ENCODE measurements at places on chromosomes 4 and X.

DNA sequence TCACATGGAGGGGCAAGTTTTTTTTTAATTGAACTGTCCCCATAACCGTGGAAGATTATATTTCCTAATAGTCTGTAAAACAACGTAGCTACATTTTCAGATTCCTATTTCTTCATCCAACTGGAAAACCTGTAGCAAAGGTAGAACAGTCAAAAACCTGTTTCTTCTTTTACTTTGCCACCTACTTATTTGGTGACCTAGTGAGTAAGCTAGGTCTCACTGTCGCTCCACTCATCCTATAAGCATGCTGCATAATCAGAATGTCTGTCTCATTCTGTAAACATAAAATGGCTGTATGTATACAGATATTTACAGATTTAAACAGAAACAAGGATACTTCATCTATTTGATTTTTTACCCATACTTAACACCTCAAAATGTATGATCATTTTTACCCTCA, 20.4 kb downstream of the MAML3 start:
- no peak for DNase-seq

GRCh38 chr4:12579172-12579571, 905.0 kb downstream of the RAB28 start:
- no peak for DNase-seq

DNA sequence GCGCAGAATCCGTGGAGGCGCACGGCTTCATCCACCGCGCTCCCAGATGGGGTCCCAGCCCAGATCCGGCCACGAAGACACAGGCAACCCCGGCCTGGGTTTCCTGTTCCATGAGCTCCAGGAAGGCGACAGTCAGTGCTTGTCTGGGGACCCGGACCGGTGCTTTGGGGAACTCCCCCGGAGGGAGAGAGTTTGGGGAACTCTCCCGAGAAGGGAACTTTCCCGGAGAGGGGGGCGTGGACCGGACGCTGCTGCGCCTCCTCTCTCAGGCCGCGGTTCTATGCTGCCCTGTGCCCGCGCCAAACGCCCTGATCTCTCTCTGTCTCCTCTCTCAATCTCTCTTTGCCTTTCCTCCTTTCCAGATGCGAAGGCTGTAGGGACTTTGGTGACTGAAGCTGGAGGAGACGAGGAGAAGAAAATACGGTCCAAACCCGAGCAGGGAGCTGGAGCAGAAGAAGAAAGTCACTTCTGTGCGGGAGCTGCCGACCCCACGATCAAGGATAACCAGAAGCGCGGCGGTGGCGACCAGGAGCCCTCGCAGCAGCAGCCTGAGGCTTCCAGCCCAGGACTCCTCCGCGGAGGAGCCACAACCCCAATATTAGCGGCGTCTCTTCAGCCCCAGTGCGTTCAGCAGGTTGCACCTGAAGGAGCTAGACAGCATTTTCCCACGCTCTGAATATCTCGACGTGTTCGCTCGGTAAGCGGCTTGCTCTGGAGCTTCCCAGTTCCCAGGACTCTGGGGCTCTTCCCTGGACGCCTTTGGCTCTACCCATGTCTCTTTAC, 47.6 kb upstream of the NKAP start:
- no peak for DNase-seq

DNA sequence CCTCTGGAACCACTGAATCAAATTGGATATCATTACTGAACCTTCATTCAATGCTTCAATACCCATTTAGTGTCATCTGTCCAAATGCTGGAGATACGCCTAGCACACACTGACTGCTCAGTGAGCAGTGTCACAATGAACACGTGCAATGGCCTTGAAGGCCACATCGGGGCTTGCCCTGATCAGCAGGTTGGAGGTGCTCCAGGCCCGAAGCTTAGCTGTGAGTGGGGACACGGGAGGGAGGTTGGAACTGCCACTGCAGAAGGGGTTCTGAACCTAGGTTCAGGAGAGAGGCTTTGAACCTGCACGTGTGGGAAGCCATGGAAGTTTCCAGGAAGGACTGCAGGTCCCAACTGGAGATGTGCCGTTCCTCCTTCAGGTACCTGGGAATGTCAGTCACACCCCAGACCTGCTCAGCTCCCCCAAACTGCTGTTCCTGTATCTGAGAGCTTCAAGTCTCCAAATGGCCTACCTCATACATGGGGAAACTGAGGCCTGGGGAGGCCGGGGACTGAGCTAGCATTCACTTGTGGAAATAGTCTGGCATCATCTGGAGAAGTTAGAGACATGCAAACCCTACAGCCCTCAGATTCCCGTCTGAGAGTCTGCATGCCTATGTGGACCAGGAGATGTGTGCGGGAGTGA, 1.9 kb upstream of the WAS start:
- DNase-seq = no peak

DNA sequence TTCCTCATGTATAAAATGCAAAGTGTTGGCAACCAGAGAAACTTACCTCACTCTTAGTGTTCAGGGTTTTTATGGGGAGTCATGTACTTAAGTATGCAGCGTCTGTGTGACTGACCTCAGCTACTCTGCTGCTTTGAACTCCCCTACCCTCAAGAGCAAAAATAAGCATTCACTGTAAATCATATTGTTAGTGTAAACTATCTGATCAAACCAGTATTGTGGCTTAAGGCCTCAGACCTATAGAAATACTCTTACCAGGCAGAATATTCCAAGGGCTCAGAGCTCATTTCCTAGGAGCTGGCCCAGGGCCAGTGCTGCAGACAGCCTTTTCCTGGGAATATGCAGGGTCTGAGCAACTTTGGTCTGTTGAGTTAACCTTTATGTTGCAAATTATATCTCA, 453.1 kb downstream of the CCSER1 start:
- DNase-seq = no peak

- DNase-seq = no peak
Measured at GRCh38 chrX:43878906-43879526, 3.2 kb downstream of the MAOB start.

DNA sequence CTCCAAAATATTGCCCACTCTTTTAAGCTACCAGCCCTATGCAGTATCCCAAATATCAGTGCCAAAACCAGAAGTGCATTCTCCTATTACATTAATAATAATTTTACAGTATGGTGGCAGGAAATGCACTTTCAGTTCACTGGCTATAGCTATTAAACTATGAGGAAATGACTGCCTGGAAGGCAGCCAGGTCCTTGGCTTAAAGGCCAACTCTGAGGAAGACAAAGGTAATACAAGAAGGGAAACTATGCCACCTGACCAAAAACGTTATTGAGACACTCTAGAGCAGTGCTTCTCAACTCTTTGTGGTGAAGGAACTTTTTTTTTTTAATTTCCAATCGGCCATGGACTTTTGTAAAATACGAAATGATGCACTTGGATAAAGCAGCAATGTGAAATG, 133.6 kb upstream of the VAMP7 start:
- no peak for DNase-seq
